ENCODE measurements at places on chromosomes 4 and X.

GRCh38 chr4:150379454-150379853 is 202.5 kb upstream of the MAB21L2 start:
- no peak for DNase-seq

DNA sequence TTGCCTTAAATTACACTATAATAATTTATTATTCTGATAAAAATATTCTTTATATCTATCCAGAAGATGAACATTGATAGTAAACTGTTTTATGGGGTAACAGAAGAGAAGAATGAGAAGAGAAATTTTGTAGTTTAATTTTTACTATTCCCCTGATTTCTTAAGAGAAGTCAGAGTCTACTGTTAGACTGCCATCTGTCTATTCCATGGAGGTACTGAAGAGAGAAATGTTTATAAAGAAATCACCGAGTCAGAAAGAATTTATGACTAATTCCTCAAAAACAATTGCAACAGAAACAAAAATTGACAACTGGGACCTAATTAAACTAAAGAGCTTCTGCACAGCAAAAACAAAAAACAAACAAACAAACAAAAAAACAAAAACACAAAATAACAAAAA is 149.9 kb downstream of the FGF16 start:
- no peak for DNase-seq

- no peak for DNase-seq
Observed at GRCh38 chrX:118143578-118143977, 27.0 kb upstream of the KLHL13 start.

DNA sequence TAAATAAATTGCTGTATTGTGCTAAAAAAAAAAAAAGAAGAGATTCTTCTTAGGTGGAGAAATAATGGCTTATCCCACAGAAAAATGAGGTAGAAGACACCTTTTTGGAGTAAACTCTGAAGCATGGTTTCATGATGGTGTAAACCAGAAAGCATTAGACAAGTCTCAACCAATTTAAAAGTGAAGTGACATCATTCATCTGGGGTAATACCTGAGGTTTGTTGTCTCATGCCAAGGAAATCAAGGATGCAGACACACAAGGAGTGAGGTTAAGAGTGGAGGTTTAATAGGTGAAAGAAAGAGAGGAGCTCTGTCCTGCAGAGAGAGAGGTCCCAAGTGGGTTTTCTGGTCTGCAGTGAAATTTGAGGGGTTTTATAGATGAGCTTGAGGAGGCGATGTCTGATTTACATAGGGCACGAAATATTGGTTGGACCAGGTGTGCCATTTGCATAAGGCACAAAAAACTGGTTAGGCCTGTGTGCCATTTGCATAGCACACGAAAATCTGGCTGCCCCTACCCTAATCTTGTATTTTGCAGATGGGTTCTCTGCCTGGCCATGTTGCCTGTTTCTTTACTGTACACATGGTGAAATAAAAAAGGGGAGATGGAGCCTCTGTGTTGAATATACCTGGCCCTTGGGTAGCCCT is 25.0 kb upstream of the CWH43 start:
- DNase-seq: no peak

- DNase-seq: no peak
Observed at GRCh38 chr4:109298279-109299010, 4.0 kb downstream of the COL25A1 start.

- DNase-seq: no peak
Observed at GRCh38 chr4:136748773-136749172, 783.5 kb downstream of the PCDH18 start.

- no peak for DNase-seq
Observed at GRCh38 chr4:170657761-170658160, 568.0 kb upstream of the AADAT start.

- DNase-seq: no peak
Observed at GRCh38 chr4:47674144-47674543, 163.7 kb downstream of the CORIN start.

DNA sequence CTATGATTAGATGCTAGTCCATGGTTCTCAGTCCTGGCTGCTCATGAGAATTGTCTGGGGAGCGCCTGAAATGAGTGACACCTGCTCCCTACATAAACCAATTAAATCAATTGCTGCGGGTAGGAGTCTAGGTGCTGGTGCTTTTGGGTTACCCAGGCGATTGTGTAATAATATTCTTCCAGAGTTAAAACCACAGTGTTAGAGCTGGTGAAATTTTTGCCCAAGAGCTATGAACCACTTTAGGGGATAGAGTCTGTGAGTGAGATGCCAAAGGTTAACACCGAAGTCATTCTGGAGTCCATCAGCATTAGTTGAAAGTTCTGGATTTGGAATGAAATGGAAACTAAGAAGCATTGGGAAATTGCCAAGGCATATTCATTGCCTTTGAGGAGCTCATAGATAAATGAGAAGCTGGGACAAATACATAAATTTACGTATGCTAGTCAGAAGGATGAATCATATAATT is 15.3 kb downstream of the PDK3 start:
- no peak for DNase-seq

DNA sequence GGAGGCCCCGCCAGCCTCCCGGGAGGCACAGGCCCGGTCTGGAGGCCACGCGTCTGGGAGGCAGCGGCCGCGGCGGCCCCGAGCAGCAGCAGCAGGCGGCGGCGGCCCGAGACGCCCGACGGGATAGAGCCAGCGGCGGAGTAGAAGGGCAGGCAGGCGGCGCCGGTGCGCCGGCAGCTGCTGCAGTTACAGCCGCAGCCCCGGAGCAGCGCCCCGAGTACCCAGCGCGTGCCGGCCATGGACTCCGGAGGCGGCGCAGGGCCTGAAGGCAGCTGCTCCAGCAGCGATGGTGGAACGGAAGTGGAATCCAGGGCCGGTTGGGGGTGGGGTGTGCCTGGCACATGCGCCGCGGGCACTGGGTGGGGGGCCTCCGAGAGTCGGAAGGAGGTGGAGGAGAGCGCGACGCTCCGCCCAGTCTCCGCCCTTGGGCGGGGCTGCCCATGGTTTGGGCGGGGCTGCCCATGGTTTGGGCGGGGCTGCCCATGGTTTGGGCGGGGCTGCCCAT is at the start of gene GRSF1:
Gene GRSF1 (minus strand): TSS at position 302 of the 505 bp plus-strand sequence. CDS start 63 bp downstream, at position 239.
- peak; percentile 91 for DNase-seq

Data from stimulated activated CD4-positive, alpha-beta T cell treated with anti-CD3 and anti-CD28 coated beads, Interleukin-12 subunit alpha, Interleukin-12 subunit beta, amount 100 ng/mL, for 48 hours (primary cell).